ENCODE measurements at places on chromosomes 7 and 10.
A peak's percentile ranks its signal among the peaks of the same experiment; 100 is the strongest.

GRCh38 chr10:91925022-91925320 is 1.4 kb downstream of the BTAF1 start:
- DNase-seq, result no peak

GRCh38 chr7:76225379-76225778 is 23.7 kb downstream of the SRRM3 start:
- DNase-seq, result peak; percentile 62

DNA sequence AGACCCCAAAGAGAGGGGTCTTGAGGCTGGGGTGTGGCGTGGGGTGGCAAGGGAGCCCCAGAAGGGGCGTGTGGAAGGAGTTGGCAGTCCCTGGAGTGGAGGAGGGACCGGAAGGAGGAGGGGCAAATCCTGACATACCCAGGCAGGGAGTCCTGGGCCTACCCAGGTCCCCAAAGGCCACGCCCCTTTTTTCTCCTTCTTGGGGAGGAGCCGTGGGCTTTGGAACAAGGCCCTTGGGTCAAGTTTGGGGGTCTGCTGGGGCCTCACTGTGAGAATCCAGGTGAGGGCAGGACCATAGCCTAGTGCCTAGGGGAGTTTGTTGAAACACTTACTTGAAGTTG is 1.2 kb upstream of the SMARCD3 start:
- DNase-seq, result no peak

DNA sequence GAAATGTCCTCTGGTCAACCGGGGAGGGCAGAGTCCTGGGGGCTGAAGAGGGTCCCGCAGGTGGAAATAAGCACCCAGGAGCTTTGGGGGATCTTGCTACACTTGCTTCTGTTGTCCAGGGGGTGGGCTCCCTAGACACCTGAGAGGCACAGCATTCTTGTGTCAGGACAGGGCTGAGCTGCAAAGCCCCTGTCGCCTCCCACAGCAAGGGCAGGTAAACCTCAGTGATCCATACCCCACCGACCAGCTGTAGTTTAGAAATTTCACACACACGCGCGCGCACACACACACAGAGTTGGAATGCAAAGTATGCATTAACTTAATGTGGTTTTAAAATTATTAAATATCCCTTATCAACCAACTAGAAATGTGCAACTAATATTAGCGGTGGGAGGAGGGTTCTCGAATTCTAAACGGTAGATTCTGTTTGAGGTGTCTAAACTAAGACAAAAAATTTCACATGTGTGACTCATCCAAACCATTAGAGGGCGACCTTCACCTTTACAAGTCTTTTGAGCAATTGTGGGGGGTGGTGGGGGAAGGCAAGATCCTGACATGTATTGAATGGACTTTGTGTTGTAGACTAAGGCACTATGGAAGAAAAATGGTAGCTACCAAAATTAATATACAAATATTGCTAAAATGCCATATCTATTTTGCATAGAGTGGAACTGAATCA is 34.3 kb upstream of the PTF1A start:
- DNase-seq, result no peak

- no peak for DNase-seq
These were observed 135.0 kb downstream of the GALNT17 start for GRCh38 chr7:71266912-71267311.

GRCh38 chr10:91051829-91052228 is 130.9 kb upstream of the ANKRD1 start:
- no peak for DNase-seq

DNA sequence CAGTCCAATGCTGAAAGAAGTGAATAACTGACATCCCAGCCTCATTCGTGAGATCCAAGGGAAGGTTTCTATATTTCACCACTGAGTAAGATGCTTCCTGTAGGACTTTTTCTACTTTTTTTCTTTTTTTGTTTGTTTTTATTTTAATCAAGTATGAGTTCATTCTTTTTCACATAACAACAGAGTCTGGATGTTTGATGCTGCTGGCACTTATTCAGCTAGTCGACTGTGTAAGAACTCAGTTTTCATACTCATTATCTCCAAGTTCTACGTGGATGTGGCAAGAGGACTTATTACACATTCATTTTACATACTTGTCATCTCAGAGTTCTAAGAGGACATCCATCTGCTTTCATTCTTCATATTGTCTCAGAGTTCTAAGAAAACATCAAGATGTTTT is 86.9 kb downstream of the CPXM2 start:
- DNase-seq, result no peak

GRCh38 chr7:142089035-142089434 is 22.5 kb upstream of the MGAM2 start:
- DNase-seq, result no peak

DNA sequence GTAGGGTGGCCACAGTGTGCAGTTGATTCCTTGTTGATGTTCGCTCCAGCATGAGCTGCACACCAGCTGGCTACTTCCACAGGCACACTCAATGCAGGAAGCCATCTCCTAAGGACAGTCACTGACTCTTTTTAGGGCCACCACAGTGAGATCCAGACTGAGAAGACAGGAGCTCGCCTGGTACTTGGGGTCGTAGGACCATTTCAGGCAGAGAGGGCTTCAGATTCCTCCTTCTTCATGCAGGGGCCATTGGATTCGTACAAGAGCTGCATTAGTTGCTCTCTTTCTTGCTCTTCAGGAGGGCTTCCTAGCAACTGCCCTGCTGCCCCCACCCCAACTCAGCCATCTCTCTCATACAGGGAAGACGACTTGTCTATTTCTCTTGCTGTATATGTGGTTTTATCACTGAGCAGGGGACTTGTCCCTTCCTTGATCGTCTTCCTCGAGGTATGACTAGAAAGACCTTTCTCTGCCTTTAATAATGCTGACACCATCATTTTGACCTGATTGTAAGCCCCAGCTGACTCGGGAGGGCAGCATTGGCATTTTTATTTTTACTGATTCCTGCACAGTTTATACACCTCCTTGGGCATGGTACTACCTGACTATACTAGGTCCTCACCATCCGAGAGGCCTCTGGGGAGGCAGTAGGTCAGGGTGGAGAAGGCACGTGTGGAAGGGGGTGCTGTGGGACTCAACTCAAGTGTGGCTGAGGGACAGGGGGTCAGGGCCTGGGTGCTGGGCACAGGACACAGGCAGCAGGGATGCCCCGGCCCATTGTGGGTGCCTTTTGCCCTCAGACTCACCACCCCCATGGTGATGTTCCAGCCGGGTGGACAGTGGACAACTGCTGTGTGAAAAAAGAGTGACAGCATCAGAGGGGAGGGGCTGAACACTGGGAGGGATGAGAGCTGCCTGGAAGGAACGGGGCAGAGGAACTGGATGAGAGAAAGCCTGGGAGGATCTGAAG is 136.7 kb upstream of the ZNF746 start:
- no peak for DNase-seq

- no peak for DNase-seq
These were observed 28.2 kb upstream of the SEMA3D start for GRCh38 chr7:85215098-85215497.

DNA sequence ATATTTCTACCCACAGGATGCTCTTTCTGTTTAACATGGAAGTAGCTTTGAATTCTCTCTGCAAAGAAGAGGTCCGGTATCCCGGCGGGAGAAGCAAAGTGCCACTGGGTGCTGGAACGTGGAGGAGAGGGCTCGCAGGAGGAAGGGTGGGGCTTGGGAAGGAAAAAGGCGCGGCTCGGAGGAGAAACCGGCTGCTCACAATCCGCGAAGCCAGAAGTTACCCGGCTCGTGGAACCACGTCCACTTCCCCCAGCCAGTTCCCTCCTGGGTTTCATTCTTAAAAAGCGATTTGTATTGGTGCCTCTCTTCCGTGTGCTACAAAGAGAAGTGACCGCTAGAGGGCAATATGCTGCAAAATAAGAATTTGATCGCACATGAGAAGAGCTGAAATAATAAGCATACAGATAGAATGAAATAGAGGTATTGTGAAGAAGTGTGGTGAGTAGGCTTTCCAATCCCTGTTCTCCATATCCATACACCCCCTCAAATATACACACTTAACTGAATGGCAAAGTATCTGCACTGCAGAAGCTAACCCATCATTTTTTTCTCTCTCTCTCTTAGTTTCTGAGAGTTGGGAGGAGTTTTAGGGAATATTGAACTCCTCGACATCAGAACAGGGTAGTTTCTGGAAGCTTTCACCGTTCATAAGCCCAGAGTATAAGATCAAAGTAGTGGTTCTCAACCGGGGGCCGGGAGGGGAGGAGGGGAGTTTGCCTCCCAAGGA is 31.1 kb downstream of the TRIL start:
- peak; percentile 59 for DNase-seq

DNA sequence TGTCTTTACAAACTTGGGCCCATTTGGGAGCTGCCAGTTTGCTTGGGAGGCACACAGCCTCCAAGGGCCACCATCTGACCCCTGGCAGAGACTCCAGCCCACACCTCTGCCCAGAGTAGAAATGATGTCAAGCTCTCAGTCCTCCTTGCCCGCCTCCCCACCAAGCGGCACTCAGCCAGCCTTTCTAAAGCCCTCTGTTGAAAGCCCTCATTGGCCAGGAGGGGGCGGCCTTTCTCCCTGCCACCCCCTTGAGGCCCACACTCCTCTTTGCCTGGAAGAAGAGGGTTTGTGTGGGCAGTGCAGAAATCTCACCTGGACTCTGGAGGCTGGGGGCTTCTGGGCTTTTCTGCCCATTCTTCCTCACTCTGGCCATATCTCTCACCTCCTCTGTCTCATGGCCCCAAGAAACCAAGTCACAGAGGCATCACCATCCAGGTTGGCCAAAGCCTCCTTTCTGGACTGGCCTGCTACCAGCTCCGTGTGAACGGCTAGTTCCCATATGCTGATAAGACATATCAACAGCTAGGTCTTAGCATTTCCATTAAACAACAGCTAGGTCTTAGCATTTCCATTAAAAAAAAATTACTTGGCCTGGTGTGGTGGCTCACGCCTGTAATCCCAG is 36.1 kb downstream of the UBTD1 start:
- peak; percentile 51 for DNase-seq

GRCh38 chr7:143490717-143491306 is 13.1 kb downstream of the TAS2R41 start:
- DNase-seq, result peak; percentile 32

- DNase-seq, result no peak
These were observed 591.4 kb downstream of the SORCS1 start for GRCh38 chr10:106573106-106573505.

- no peak for DNase-seq
These were observed 115.2 kb upstream of the PITRM1 start for GRCh38 chr10:3287572-3288445.

DNA sequence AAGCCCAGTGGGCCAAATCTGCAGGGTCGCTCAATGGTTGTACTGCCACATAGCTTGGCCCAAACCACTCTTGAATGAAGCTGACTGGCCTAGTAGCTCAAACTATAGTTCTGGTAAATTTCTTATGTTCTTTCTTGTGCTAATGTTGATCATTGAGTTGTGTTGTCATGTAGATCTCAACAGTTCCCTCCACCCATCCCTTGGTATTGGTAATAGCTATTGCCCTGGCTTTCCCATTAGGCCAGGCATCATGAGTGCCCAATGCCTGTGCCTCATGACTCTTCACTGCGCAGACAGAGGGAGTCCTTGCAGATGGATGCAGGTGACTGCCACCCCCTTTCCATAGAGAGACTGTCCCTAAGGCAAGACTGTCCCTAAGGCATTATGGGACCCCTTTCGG is 988.4 kb downstream of the KCNMA1 start:
- no peak for DNase-seq

DNA sequence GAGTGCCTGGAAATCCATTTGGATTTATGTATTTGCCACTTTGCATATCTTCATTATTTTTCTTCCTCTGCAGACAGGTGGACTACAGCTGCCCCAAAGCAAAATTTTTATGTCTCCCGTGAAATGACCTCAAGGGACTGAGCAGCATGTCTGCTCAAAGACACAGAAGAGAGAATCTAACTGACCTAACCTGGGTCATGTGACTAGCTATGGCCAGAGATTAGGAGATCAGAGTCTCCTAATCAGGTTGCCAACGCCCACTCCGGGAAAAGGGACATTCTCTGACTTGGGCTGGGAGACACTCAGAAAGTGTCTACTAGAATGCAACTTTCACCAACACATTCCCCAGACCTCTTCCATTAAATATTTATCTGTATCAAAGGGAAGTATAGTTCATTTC is 2.5 kb upstream of the BAMBI start:
- no peak for DNase-seq

DNA sequence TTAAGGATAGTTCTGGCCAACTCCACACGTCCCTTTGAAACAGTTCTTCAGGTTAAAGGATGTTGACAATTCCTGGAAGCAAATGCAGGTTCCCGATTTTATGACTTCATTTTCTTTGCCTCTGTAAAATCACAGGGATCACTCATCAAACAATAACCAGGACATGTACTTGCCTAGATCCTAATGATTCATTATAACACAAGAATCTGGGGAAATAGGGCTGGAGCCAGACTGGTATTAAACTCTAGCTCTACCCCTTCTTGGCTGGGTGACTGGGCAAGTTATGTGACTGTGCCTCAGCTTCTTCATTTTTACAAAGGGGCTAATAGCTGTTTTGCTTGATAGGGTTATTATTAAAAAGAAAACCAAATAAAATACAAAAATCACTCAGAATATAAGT is 56.0 kb upstream of the KCND2 start:
- DNase-seq, result no peak

- peak; percentile 65 for DNase-seq
These were observed 551.7 kb downstream of the GRM8 start for GRCh38 chr7:126700807-126701604.

GRCh38 chr10:62817121-62817765 is 1.1 kb upstream of the EGR2 start:
- DNase-seq, result peak; percentile 29

DNA sequence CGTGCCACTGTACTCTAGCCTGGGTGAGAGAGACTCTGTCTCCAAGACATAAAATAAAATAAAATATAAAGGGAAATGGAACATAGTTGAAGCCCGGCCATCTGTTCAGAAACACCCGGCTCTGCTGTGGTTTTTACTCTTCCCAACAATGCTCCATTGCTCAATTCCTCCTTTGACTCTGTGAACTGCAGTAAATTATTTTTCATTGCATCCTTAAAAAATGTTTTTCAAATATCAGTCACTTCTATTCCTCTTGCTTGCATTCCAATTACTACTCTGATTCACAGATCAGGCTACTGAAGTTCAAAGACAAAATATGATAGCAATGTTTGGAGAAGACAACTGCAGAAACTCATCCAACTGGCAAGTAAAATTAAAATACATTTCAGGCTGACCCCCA is 983.0 kb downstream of the SORCS1 start:
- DNase-seq, result no peak

DNA sequence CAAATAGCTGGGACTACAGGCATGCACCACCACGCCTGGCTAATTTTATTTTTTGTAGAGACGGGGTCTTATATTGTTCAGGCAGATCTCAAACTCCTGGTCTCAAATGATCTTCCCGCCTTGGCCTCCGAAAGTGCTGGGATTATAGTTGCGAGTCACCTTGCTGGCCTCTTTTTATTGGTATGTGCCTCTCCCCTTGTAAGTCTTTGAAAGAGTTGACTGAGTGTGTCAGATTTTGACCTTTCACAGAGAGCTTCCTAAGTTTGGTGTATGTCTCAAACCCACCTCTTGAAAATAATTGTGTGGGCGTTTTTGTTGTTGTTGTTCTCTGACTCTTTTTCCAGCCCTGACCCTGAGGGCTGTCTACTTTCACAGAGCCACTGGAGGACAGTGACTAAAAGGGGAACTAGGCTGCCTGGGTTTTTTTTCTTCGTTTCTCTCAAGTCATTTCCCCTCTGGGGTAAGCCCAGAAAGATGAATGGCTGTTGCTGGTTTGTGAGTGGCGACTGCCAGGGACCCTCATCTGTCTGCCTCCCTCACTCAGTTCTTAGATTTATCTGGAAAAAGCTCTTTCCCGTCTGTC is 262.8 kb downstream of the ZEB1 start:
- DNase-seq, result no peak

GRCh38 chr7:90266808-90267207 is 21.8 kb downstream of the CFAP69 start:
- DNase-seq, result no peak
